ENCODE measurements at places on chromosomes 1 and 21.
A peak's percentile ranks its signal among the peaks of the same experiment; 100 is the strongest.

- DNase-seq, result peak; percentile 88
These were observed 1.0 kb upstream of the EFNA1 start for GRCh38 chr1:155126556-155127104.

DNA sequence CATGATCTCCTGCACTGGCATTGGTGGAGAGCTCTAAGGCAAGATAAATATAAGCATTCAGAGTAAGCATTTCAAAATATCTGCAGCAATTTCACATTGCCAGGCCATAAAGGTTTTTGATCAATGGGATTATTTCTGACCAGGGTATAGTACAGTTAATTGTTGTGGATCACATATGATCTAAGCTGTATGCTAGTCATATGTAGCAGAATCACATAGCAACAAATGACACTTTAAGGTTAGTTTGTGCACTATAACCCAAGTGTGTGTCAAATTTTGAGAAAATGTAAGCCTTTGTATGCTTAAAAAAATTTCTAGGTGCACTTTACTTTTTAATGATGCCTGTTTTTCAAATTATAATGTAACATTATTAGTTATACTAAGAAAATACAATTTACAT lies 386.0 kb upstream of the ADAMTS5 start:
- no peak for DNase-seq

GRCh38 chr1:109509176-109510134 lies at the start of gene AMIGO1:
Gene AMIGO1, minus strand, starts transcription at chr1:109509727. Its CDS starts 815 bp downstream, at chr1:109508912.
- no peak for DNase-seq

- DNase-seq, result no peak
These were observed 27.4 kb downstream of the DUSP10 start for GRCh38 chr1:221714227-221715152.

DNA sequence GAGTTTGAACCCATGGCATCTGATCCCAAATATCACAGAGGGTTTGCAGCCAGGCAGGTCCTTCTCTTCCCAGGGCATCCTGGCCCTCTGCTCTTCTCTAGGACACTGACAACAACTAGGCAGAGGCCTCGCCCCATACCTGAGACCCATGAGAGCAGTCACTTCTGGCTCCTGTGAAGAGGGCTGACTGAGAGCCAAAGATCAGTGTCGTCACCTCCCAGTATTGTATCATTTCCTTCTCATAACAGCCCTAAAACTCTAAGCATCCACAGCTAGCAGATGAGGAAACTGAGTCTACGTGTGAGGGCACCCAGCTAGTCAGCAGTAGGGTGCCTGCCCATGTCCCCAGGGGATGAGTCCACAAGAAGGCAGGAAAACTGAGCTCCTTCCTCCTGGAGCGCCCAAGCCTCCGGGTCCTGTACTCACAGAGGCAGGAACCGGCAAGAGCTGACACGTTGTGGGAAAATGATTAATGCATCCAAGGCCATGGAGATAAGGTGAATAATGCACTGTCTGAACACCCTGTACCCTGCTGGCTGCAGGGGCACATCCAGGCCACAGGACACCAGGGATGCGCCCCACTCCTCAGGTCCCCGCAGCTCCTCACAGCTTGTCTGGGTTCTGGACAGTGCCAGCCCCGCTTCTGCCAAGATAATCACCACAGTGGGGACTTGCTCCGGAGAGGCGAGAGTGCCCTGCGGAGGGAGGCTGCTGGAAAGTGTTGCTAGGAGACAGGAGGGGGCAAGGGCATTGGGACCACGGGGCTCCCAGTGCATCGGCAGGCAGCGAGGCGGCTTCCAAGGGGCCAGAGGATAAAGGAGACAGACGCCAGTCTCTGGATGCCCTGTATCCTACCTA lies 340.0 kb downstream of the NPHP4 start:
- no peak for DNase-seq

- DNase-seq, result peak; percentile 65
These were observed 31.5 kb downstream of the IGFN1 start for GRCh38 chr1:201222125-201222524.

GRCh38 chr1:181189691-181190363 lies 101.3 kb downstream of the IER5 start:
- DNase-seq, result peak; percentile 20

- DNase-seq, result no peak
These were observed 310.3 kb downstream of the MATN1 start for GRCh38 chr1:30413111-30413440.

GRCh38 chr21:36203603-36203889 lies 46.9 kb downstream of the DOP1B start:
- peak; percentile 34 for DNase-seq

- DNase-seq, result no peak
These were observed 58.9 kb downstream of the ERG start for GRCh38 chr21:38439426-38439825.

DNA sequence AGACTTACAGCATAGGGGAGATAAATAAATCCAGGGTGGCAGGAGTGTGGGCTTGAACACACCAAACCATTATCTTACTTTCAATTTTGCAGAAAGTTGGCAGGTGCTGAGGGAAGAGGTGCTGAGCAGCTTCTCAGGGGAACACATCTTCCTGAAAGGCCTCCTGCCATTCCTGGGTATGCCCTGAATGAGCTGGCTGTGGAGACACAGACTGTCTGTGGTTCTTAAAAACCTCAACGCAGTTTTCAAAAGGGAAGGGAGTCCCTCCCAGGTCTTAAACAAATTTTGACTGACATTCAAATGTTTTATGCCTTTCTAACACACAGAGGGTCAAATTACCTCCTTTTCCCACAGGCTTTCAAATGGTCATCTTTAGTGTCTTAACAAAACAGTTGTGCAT lies 166.9 kb downstream of the TNFSF18 start:
- DNase-seq, result no peak

GRCh38 chr1:9249534-9250410 lies 15.2 kb downstream of the H6PD start:
- DNase-seq, result peak; percentile 79

DNA sequence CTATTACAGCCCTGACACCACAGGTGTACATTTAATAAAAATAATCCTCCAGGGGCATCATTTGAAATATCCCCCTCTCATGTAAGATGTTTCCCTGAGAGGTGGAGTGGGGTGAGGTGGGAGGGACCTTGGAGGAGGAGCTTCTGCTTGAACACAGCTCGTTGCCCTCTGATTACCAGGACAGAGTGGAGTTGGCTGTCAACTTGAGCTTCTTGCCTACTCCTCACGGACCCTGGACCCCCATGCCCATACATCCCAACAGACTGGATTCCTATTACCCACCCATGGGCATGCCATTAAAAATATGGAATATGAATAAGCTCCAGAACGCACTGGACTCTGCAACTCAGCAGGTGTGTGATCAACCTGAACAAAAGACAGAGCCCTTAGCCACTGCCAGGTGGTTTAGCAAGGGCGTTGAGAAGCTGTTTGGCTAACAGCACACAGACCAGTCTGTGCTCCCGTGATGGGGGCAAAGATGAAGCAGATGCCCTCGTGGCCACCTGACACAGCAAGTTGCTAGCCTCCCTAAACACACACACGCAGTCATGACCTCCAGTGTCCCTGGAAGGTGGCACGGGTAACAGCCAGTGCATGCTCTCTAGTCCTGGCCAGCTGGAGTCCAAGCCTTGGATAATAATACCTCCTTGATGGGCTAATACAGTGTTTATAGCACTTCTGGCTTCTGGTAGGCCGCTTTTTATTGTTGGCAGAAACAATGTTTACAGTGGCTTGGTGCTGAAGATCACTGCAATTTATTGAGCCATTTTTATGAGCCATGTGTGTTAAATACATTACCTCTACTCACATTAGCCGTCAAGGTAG lies 155.0 kb downstream of the TOMM20 start:
- no peak for DNase-seq

DNA sequence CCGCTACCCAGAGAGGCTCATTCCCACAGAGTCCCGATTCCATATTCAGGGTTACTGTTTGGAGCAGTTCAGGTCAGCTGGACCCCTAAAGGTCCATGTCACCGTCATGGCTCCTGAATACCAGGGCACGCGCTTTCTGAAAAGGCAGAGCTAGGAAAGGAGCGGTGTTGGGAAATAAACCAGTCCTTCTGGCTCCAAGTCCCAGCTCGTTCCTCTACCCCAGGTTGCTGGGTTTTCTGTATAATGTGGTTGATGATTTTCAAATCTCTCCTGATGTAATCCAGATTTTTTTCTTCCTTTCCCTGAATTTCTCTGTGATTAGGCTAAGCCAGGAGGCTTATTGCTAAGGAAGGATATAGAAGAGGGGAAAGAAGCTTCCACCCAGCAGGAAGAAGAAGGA lies 14.0 kb upstream of the PKP1 start:
- DNase-seq, result no peak

GRCh38 chr1:230031131-230031530 lies 35.9 kb upstream of the GALNT2 start:
- no peak for DNase-seq

GRCh38 chr1:3735688-3736087 lies 16.6 kb upstream of the CCDC27 start:
- DNase-seq, result no peak

DNA sequence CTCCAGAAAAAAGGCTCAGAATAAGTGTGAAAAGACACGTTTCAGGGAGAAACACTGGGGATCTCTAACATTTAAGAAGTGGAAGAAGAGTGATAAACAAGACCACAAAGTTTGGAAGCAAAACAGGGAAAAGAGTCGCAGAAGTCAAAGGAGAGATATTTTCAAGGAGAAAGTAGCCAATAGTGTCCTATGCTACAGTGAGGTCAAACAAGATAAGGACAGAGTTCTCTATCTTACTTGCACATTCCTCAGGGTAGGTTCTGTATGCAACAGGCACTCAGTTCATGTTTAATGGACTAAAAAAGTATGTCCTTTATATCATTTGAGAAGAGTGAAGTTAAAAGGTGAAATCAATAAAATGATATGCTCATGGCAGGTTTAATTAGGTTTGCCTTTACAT lies 13.8 kb upstream of the EDEM3 start:
- DNase-seq, result no peak

- DNase-seq, result no peak
These were observed 20.2 kb upstream of the IVNS1ABP start for GRCh38 chr1:185337246-185337645.

DNA sequence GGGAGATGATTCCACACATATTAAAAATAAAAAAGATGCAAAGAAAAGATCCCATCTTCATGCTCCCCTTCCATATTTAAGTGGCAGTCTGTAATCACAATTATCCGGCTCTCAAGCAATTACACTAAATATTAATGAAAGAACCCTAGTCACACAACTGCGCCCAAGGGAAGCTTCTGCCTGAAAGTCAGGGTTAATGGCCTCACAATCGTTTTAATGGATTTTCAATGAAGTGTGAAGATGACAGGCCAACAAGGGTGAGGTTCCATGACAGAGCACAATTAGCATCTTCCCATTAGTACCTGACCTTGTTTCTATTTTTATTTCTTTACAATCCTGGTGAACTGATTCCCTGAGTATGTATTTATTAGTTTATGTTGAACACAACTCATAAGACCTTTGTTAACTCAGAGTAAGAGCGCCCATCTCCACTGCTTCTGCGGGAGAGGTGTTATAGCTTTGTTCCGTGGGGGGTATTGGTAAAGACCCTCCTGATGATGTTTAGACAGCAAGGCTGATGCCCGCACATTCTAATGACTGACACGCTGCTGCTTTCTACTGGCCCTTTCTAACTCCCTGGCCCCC lies 80.9 kb downstream of the IER5 start:
- DNase-seq, result no peak

DNA sequence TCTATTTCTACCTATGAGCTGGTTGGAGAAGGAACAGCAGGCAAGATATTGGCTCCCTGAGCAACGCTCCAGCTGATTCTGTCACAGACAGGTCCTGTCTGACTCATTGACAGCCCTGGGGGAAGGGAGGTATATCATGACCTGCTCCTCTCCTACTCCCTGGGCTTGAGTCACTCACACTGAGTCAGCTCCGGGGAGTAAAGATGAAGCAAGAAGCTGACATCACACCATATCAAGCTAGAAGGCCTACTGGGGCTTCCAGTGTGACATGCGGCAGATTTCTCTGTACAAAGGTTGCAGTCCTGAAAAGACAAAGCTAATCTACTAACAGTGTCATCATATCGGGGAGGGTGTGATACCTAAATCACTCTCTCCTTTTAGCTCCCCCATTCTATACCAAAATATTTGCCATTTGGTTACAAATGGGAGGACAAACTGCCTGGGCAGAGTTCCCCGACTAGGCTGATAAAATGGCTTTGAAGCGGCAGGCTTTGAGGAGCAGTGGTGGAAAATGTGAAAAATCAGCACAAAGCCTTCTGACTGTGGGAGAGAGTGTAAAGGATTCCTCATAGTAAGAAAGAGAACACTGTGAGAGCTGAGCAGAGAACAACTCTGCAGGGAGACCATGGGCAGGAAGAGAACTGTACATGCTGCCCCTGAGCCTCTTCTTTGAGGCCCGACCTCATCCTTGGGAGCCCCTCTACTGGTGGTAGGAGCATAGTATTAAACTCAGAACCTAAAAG lies 15.5 kb downstream of the PI4KB start:
- peak; percentile 82 for DNase-seq

DNA sequence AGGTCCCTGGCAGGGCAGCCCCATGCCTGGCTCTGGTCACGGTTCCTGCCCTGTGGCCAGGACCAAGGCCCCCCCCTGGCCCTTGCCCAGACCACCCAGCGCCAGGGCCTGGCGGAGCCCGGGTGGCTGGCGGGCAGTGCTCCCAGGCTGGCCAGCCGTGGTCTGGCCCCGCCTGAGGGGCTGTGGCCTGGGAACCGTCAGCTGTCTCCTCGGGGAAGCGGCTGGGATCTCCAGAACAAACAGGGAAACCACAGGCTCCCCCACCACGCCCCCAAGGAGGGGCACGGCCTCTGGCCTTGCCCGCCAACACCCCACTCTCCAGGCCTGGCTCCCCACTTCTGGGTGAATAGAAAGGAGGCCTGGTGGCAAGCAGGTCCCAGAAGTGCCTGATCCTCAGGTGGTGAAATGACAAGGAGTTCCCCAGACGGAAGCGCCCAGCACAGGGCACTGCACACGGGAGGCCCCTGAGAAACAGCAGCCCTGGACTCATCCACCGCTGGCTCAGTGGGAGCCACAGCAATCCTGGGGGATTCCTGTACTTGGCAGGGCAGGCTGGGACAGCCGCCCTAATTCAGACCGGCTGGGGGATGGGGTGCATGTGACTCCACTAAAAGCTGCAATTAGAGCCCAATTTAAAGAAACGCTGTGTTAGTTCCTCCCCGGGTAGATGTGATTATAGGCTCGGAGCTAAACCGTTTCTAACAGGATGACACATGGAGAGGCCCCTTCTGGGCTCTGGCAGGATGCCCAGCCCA lies 78.9 kb downstream of the RAP1GAP start:
- no peak for DNase-seq

- no peak for DNase-seq
These were observed 360.1 kb upstream of the PLXNA2 start for GRCh38 chr1:208604295-208604694.

DNA sequence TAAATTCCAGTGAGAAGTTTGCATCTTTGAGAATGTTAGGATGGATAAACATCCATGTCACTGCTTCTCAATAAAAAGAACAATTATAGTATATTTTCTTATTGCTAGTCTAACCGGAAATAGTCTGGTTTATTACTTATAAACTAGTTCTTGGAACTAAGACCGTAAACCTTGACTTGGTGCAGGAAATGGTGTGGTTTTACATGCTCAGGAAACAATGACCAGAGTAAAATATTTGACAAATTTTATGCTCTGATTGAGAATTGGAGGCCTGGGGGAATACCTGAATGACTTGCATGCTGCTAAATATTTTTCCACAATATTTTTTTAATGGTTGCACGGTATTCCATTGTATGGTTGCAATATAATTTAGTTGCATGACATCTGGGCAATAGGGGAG lies 76.3 kb downstream of the XCL2 start:
- DNase-seq, result no peak

GRCh38 chr1:203675596-203676347 lies 49.1 kb downstream of the ATP2B4 start:
- DNase-seq, result no peak

- DNase-seq, result no peak
These were observed 25.2 kb upstream of the AGO1 start for GRCh38 chr1:35857830-35858229.

GRCh38 chr1:147509786-147510395 lies 31.4 kb upstream of the BCL9 start:
- DNase-seq, result no peak
